ENCODE measurements at places on chromosomes 11 and 22. TPM values are rescaled to one million over a fixed set of nuclear protein-coding genes. Genes with fewer than 3 reads are reported as not detected.

GRCh38 chr11:84947970-84948580, 679.1 kb downstream of the DLG2 start:
- no peak for DNase-seq

The MUC2 gene
- polyA plus RNA-seq: 0.03 TPM

GRCh38 chr11:18804199-18804999, 12.8 kb upstream of the PTPN5 start:
- DNase-seq: no peak

The TRIM49 gene
- polyA plus RNA-seq: not detected

The MRPL23 gene
- 80.0 TPM for polyA plus RNA-seq

- DNase-seq: no peak
Observed at GRCh38 chr11:86509588-86509974, 134.9 kb downstream of the CCDC81 start.

- DNase-seq: no peak
Observed at GRCh38 chr11:78223320-78223954, 34.7 kb downstream of the USP35 start.

The UCP2 gene
- 63.6 TPM for polyA plus RNA-seq

DNA sequence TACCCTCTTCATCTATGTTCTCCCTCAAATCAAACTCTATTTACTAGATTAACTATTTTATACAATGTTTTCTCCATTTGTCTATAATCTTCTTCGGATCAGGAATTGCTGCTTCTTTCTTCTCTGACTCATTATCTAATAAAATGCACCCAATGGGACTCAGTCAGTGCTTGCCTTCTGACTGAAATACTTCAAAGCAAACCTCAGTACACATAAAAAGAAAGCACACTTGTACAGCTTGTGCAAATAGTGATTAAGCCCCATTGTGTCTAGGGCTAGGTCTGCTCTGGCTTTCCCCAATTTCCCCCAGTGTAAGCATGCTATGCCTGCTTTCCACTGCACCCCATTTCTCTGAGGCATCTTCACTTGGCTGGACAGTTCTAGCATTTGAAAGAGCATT, 118.6 kb upstream of the C11orf87 start:
- DNase-seq: no peak

DNA sequence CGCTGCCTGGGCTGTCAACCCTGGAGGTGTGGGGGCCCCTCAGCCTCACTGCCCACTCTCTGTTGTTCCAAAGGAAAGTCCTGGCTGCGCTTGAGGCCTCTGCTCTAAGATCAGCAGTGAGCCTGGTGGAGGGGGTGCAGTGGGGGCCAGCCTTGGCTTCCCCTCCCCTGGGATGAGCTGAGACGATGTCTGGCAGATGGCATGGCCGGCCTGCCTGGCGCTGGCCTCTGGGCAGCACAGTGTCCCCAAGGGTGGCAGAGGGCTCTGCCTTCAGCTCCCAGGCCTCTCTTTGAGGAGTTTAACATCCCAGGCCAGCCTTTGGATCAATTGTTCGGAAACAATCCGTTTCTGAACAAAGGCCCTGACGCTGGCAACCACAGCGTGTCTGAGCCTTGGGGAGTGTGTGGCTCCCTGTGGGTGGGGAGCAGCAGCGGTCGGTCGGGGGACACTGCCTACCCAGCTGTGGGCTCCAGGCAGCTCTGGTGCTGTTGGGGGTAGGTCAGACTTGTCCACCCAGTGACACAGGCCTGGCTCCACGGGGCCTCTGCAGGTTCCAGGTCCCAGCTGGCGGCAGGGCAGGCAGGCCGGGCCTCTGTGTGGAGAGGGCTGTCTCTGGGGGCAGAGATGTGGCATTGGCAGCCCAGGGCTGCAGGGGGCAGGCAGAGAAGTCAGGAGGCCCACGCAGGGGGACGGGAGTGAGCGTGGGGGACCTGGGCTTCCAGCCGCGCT, 12.1 kb downstream of the TSPAN4 start:
- no peak for DNase-seq

GRCh38 chr11:105137286-105137685, 2.3 kb downstream of the CARD18 start:
- no peak for DNase-seq

The PAMR1 gene
- polyA plus RNA-seq: 3.8 TPM

- no peak for DNase-seq
Observed at GRCh38 chr11:13550761-13551160, 55.0 kb upstream of the PTH start.

The DEUP1 gene
- 0.92 TPM for polyA plus RNA-seq

The CHRNA10 gene
- 1.7 TPM for polyA plus RNA-seq

- no peak for DNase-seq
Observed at GRCh38 chr11:61533401-61533800, 24.9 kb downstream of the LRRC10B start.

GRCh38 chr11:13702071-13702470, 33.6 kb downstream of the FAR1 start:
- no peak for DNase-seq

DNA sequence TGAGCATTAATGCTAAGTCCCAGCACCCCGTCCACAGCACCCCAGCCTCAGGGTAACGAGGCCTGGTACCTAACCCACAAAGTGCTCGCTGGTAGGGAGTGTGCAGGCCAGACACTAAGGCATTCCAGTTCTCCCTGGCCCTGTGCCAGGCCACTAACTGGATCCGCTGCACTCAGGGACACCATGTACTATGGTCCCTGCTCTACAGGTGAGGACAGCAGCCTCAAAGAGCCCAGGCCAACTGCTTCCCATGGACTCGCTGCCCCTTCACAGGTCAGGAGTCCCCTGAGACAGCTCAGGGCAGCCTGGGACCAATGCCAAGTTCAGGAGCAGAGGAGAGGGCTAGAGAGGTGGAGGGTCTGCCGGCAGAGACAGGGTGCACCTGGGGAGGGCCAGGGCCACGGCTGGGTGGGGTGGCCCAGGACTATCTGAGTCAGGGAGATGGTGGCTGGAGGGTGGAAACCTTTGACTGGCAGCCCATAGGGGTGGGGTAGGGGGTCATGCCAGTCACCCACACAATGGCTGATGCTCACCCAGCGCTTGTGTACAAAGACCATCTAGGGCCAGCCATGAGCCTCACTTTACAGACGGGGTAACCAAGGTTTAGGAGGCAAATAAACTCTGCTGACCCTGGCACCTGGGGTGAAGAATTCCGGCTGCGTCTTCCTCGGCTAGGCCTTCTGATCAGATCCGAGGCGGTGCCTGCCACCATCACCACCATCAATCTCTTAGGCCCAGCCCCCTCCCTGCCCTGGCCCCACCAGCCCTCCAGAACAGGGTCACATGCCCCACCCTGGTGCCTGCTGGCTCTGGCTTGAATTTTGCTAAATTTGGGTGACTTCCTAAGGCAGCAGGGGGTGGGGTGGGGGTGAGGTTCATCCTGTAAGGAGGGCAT, 5.6 kb downstream of the OSBPL5 start:
- no peak for DNase-seq

DNA sequence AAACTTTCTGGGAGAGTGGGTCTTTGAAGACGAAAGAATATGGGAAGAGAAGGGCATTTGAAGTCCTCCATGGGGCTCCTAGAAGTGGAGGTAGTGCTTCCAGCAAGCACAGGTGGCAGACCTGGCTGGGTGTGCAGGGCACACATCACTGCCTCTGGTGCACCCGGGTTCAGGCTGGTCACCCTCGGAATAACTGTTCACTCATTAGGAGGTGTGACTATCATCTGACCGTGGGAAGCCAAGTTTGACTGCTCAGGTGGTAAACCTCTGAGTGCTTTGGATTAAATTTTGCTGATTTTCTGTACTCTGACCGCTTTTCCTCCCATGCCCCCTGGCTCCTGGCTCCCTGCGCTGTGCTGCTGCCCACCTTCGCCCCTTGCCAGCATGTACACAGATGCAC, 11.1 kb downstream of the ADAMTS15 start:
- no peak for DNase-seq

Data from renal pelvis (tissue), 12 donors.